Airway epithelial cell (primary cell): ENCODE measurements at places on chromosomes 4 and X. TPM values are rescaled to one million over a fixed set of nuclear protein-coding genes. Genes with fewer than 3 reads are reported as not detected.

Gene LRIT3
- total RNA-seq: 0.07 TPM in 1 of 2 replicates, not detected in the other

Gene STBD1
- 1.1 and 2.1 TPM in 2 replicates for total RNA-seq

Gene WWC2
- total RNA-seq: 10.6 and 11.8 TPM in 2 replicates

Gene OTC
- not detected in 2 replicates for total RNA-seq

Gene CDKL2
- total RNA-seq: 0.60 and 1.1 TPM in 2 replicates

Gene TEX11
- total RNA-seq: not detected in 2 replicates

Gene USP51
- total RNA-seq: 0.09 and 0.42 TPM in 2 replicates

Gene CFAP99
- not detected in 2 replicates for total RNA-seq

Gene F11
- total RNA-seq: not detected in 2 replicates

Gene FAM47A
- total RNA-seq: not detected in 2 replicates

Gene CSN1S1
- not detected in 2 replicates for total RNA-seq

Gene MTTP
- total RNA-seq: 0.28 TPM in 2 replicates

Gene ETDA
- total RNA-seq: not detected in 2 replicates

Gene TIMM8A
- total RNA-seq: 5.0 and 9.0 TPM in 2 replicates

Gene CLCN5
- 2.5 and 3.3 TPM in 2 replicates for total RNA-seq

Gene IL2RG
- not detected in 2 replicates for total RNA-seq

Gene FAM9C
- not detected in 2 replicates for total RNA-seq

Gene MAP3K15
- not detected in 2 replicates for total RNA-seq

Gene TCEANC
- 1.3 and 1.5 TPM in 2 replicates for total RNA-seq

Gene GPC3
- total RNA-seq: 6.9 and 8.7 TPM in 2 replicates

Gene DCLK2
- 0.07 and 0.19 TPM in 2 replicates for total RNA-seq

Gene SATL1
- not detected in 2 replicates for total RNA-seq

Gene FAM133A
- not detected in 2 replicates for total RNA-seq

Gene NPY5R
- total RNA-seq: not detected in 2 replicates

Gene IL21
- total RNA-seq: not detected in 2 replicates

Gene PRR32
- total RNA-seq: not detected in 2 replicates

Gene TMEM271
- not detected in 2 replicates for total RNA-seq

Gene SCLT1
- total RNA-seq: 6.9 and 9.0 TPM in 2 replicates

Gene SPATA18
- 3.5 and 6.2 TPM in 2 replicates for total RNA-seq

Gene MOB1B
- 10.2 and 12.2 TPM in 2 replicates for total RNA-seq

Gene CCKAR
- not detected in 2 replicates for total RNA-seq
